Fibroblast of the aortic adventitia (primary cell): ENCODE measurements at places on chromosomes 12 and 14. TPM values are rescaled to one million over a fixed set of nuclear protein-coding genes. Genes with fewer than 3 reads are reported as not detected.

PRH2 gene
- total RNA-seq, result not detected in 2 replicates

ING4 gene
- total RNA-seq, result 34.1 and 51.2 TPM in 2 replicates

MUCL1 gene
- not detected in 2 replicates for total RNA-seq

ARHGEF25 gene
- total RNA-seq, result 18.3 and 64.5 TPM in 2 replicates

NGB gene
- total RNA-seq, result not detected in 2 replicates

SDR9C7 gene
- total RNA-seq, result not detected in 2 replicates

ESRRB gene
- total RNA-seq, result not detected in 2 replicates

RGS6 gene
- total RNA-seq, result not detected in 2 replicates

AKAP6 gene
- total RNA-seq, result 0.33 and 2.2 TPM in 2 replicates

LRRK2 gene
- 9.7 and 22.1 TPM in 2 replicates for total RNA-seq

PRB2 gene
- total RNA-seq, result not detected in 2 replicates

SRRM4 gene
- not detected in 2 replicates for total RNA-seq

OTX2 gene
- total RNA-seq, result not detected in 2 replicates

GALNT8 gene
- 0.90 TPM in 1 of 2 replicates, not detected in the other for total RNA-seq

FOXN4 gene
- not detected in 2 replicates for total RNA-seq

ITGA5 gene
- total RNA-seq, result 51.1 and 239 TPM in 2 replicates

KRT6C gene
- not detected in 2 replicates for total RNA-seq

PPP4R4 gene
- 0.98 and 7.0 TPM in 2 replicates for total RNA-seq

OAS2 gene
- 2.0 and 3.7 TPM in 2 replicates for total RNA-seq
